ENCODE measurements at places on chromosomes 11 and 22.

GRCh38 chr22:40560551-40560950 is 76.0 kb downstream of the MRTFA start:
- DNase-seq: no peak

GRCh38 chr22:24144056-24144777 is 37.1 kb upstream of the SUSD2 start:
- DNase-seq: no peak

DNA sequence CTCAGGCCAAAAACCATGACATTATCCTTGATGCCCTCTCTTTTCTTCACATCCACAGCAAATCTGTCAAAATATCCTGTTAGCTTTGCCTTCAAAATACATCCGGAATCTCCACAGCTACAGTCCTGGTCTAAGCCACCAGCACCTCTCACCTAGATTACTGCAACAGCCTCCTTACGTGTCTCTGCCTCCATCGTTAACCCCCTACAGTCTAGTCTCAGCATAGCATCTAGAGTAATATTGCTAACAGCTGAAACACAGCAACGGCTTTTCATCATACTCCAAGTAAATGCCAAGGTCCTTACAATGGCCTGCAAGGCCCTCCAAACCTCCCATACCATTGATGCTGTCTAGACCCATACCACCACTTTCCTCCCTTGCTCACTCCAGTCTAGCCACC is 4.4 kb downstream of the TSG101 start:
- DNase-seq: no peak

DNA sequence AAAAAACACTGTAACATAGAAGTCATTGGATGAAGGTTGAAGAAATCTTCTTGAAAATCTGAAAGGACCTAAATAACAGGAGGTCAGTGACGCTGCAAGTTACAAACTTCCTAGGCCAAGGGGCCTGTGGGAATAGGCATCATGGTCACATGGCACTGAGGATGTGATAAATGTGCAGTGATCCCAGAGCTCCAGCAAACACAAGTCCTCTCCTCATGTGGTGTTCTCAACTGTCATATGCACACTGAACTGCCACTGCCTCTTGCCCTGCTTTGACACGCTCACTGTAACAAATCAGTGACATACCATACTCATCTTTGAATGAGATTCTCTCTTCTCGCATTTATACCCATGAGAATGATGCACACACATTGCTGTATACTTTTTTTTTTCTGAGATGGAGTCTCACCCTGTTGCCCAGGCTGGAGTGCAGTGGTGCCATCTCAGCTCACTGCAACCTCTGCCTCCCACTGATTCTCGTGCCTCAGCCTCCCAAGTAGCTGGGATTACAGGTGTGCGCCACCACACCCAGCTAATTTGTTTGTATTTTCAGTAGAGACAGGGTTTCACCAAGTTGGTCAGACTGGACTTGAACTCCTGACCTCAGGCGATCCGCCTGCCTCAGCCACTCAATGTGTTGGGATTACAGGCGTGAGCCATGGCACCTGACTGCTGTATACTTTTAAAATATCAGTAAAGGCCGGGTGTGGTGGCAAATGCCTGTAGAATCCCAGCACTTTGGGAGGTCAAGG is 65.1 kb upstream of the YPEL1 start:
- DNase-seq: no peak

- DNase-seq: no peak
Measured at GRCh38 chr11:67543585-67543984, 20.3 kb upstream of the CABP2 start.

DNA sequence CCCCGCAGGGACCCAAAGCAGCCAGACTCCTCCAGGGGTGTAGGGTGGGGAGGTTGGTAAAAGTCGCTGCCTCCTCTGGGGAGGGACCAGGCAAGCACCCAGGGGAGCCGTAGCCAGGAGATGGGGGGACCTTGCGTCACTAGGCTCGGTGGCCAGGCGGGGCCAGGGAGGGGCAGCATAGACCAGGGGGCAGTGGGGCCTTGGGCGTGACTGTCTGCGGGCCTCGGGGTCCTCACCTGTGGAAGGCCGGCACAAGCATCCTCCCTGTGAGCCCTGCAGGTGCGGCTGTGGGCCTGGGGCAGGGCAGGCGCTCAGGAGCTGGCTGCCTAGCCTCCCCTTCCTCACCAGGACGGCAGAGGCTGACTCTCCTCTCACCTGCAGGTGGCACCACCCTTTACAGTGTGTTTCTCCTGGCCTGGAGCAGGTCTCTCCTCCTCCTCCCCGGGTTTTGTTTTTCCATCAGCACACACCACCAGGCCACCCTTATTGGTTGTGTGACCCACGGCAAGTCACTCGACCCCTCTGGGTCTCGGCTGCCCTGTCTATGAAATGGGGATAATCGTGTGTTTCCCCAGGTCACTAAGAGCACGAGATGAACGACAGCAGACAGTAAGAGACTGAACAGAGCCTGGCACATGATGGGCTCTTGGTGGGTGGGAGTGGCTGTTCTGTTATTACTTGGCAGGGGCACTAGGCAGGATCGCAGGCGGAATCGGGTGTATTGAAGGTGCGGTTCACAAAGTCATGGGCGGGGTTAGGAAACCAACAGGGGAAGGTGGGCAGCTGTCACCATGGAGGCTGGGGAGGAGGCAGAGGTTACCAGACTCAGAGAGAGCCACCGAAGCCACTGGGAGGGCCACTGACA is 52.7 kb downstream of the FLRT1 start:
- no peak for DNase-seq

DNA sequence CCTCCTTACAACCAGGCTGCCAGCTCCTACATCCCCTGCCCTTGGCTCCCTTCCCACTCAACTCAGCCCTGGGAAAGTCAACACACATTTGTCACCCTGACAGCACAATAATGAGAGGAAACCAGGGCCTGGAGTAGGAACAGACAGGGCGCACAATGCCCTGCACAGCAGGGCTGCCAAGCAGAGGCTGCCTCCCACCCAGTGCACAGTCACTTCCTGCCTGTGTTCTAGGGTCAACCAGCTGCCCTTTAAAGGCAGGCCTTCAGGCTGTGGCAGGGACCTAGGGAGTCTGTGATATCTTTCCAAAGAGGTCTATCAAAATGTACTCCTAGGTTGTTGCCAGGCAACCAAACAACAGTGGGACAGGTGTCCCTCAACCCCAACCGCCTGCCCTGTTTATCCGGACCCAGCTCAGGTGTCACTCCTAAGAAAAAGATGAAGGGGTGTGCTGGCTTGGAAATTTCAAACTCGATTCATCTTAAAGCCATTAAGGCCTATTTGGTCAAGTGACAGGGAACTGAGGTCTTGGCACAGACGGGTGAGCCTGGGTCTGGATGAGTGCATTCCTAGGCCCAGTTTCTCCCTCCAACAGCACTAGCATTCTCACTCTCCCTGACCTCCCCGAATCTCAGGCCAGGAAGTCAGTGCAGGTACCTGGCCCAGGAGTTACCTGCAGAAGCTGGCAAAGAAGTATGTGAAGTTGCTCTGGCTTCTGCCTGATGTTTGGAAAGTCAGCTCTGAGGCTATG is 110.3 kb upstream of the PITPNB start:
- DNase-seq: peak; percentile 63

DNA sequence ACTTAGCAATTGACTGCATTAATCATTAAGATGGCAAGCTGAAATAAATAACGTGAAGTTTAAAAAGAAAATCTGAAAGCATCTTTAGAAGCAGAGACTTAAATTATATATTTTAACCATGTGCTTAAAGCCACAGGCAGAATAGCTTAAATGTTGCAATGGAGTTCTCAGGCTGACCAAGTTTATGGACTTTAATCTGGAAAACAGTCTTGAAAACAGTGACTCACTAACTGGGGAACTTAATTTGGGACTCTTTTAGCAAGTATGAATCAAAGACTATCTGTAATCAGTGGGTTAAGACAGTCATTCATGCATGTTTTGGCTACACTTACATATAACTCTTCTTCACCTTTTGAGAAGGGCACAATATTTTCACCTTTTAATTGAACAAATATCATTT is 12.6 kb upstream of the GLYATL1 start:
- DNase-seq: no peak

DNA sequence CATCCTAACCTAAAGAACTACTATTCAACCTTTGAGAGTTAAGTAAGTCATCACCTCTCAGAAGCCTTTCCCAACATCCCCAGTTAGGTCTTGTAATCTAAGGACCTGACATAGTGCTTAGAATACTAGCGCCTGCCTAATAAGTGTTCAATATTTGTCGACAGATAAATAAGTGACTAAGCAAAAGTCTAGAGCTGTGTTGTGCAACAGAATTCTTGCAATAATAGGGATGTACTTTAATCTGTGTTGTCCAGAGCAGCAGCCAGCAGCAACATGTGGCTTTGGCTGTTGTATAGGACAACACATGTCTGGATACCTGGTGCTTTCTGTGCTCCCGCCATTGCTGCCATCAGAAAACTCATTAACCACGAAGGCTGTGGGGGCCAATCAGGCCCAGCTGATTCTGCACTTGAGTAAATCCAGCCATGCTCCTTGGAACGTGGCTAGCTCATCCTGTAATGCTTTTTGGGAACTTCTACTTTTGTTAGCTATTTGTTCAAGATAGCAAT is 66.8 kb upstream of the NTM start:
- DNase-seq: no peak

DNA sequence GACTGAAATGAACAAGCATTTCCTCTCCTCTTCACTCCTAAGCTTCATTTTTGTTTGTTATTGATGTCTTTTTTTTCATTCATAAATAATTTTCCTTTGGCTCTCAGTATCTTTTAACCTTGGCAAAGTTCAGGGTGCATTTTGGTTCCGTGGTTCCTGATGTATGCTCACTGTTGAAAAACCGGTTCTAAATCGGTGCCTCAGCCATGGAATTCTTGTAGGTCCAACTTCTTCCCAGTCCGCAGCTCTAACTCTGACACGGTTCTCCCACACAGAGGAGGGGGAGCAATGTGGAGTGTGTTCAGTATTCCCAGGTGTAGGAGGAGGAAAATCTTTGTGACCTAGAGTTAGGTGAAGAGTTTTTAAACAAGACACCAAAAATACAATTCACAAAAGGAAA is 12.6 kb upstream of the MS4A15 start:
- DNase-seq: no peak

DNA sequence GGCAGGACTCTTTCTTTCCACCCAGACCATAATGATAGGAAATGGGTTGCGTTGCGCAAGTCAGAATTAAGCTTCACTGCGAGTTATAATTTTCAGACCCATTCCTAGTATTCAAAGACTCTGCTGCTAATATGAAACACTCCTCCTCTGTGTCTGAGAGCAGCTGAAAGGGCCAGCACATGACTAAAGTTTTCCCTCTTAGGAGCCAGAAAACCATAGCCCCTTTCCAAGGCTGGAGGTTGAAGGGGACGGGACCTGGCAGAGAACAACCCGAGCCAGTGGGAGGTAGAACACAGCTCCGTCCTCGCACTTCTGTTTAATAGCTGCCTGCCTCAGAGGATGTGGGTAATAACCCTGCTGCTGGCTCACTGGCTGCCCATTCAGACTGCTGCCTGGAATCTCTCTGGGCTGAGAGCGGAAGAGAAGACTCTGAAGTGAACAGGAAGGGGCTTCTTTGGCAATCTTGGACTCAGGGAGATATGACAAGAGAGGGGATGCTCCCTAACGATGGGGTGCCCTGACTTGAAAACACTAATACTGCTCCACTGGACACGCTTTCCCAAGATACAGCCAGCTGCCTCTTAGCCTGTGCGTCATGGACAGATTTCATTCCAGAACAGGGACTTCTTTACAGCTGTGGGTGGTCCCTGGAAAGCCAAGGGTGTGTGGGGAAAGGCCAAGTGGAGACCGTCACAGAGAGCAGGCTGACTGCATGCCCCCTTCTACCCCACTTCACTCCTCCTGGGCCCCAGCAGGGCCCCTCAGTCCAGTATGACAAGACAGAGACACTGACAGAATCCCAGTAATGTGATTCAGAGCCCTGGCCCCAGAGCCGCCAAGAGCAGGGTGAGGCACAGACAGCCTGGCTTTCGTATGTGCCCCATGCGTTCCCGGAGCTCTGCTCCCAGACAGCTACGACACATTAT is 156.9 kb downstream of the FEZ1 start:
- no peak for DNase-seq

Data from GDM1 (cell line).